ENCODE measurements at places on chromosomes 4 and X.

DNA sequence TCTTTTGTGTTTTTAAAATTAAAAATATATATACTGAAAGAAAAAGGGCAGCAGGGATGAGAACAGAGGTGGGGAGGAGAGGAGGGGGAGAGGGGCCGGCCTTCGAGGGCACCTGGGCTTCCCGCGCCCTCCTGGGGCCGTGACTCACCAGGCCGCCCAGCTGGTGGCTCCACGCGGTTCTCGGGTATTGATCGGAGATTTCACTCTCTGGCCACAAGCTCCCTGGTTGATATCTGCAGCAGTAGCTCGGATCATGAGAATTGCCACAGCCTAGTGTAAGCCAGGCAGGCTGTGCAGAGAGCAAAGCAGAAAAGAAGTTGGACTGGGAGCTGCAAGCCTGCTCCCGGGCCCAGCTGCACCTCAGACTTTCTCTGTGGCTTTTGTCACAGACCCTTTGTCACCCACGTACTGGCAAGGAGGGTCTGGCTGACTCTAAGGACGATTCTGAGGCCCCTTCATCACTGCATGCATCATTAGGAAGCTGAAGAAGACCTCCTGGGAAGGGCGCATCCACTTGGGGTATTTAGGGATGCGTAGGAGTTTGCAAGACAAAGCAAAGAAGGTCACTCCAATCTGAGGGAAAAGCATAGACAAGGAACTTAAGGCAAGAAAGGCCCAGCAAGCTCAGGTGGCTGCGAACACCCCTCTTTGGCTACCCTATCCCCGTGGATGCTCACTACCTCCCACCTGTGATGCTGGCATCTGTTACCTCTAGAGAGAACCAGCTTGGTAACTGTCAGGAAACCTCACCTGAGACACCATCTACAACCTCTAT is 71.7 kb downstream of the CPZ start:
- no peak for DNase-seq

DNA sequence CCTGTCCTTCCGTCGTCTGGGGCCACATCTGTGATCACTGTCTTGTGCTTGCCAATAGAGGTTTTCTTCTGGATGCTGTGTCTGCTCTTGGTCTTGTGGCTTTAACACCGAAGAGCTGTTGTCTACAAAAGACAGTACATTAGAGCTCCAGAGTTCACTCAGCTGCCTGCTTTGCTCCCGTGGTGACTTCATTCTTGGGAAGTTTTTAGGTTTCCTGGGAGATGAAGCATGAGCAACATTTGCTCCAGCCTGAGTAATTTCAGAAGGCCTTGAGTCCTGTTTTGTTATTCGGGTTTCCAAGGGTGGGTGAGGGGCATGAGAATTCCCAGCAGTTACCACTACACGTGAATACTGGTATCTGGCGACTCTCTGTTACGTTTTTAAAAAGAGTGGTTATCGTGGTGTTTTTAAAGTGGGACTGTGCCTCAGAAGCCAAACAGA is 189.2 kb downstream of the SHROOM3 start:
- no peak for DNase-seq

GRCh38 chr4:120481756-120482155 is 415.1 kb upstream of the MAD2L1 start:
- DNase-seq, result no peak

GRCh38 chr4:84171871-84172270 is 327.2 kb downstream of the NKX6-1 start:
- no peak for DNase-seq

GRCh38 chrX:37959212-37960021 is 46.9 kb upstream of the SYTL5 start:
- DNase-seq, result peak; percentile 73

DNA sequence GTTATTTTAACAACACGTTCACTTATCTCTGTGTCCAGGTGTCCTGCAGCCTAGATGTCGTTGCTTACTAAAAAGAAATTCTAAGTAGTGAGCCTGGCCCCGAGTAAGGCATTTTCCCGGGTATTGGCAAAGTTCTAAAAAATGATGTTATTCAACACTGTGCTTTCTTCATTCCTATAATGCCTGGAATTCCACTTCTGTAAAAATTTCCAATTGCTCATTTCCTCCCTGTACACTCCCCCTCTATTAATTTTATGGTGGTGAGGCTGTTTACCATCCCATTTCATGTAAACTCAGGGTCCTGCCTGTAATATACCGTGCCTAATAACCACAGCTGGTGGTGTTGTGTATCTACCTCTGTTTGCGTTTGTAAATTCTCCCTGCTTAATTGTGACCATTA is 14.2 kb downstream of the BST1 start:
- DNase-seq, result no peak

DNA sequence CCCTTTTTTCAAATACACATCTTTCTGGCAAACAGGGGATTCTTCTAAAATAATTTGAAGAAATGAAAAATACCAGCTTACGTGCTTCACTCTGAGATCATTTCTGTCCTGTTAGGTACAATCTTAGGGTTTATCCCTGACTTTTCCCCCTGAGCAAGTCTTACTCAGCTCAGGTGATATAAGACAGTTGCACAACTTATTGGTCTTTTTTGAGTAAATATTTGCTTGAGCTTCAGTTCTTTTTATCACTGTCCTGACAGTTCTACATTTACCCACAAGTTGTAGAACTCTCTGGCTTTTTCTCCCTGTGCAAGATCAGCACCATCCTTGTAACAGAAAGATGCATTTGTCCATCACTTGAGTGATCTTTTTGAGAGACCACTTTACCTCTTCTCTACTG is 84.9 kb downstream of the MID1IP1 start:
- no peak for DNase-seq

DNA sequence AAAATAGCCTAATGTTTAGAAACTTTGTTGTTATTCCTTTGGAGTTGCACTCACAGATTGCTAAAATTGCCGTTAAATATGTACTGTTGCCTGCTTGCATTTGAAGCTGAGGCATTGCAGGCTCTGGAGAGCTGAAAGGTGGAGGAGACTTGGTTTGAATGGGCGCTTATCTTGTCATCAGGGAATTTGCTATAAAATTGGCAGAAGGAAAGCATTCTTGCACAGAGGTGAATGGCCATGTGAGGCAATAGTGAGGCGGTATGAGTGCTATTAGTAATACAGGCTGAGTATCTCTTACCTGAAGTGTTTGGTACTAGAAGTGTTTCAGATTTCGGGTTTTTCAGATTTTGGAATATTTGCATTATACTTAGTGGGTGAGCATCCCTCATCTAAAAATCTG is 41.3 kb downstream of the TRAPPC11 start:
- DNase-seq, result no peak

Measured in DMS53 (cell line).